ENCODE measurements at places on chromosomes 11 and 22.

DNA sequence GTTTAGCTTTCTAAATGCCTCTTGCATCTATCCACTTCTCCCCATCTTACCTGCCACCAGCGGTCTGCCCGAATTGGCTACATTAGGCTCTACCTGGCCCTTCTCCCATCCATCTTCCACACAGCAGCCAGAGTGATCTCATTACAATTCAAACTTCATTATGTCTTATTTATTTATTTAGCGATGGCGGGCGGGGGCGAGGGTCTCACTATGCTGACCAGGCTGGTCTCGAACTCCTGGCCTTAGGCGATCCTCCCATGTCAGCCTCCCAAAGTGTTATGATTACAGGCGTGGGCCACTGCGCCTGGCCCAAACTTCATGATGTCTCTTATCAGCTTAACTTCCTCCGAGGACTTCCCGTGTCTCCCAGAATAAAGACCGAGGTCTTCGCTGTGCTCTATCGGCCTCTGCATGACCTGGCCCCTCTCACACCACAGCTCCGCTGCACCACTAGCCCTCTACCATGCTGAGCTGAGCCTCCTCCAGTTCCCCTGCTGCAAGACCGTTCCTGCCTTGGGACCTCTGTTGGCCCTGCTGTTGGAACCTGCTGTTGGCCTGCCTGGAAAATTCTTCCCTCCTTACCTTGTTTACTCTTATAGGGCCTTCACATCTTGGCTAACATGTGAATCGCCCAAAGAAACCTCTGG is 870 bp upstream of the CTTN start:
- DNase-seq: peak; percentile 17

DNA sequence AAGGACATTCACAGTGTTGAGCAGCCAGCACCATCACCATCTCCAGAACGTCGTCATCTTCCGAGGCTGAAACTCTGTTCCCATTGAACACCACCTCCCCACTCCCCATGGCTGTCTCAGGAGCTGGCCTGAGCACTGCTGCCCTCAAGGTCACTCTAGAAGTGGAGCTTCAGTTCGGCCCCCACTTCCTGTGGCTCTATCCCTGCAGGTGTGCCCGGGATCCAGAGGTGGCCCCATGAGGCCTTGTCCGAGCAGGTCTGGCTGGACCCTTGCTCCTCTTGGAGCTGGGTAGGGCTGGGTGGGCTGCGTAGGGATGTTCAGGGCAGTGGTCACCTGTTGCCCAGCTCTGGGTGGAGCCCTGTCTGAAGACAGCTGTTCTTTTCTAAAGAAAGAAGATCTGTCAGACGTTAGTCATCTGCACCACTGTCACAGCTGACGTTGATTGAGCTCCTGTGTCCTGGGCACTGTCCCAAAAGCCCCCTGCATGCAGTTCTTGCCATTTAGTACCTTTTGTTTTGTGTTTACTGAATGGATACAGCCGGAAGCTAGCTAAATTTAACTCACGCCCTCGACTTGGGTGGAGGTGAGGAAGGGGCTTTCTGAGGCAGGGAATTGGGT is 75.5 kb upstream of the CLDN5 start:
- DNase-seq: no peak

- no peak for DNase-seq
Observed at GRCh38 chr11:126336671-126337101, 18.8 kb upstream of the ST3GAL4 start.

- no peak for DNase-seq
Observed at GRCh38 chr11:41779401-41779960, 320.0 kb upstream of the LRRC4C start.

DNA sequence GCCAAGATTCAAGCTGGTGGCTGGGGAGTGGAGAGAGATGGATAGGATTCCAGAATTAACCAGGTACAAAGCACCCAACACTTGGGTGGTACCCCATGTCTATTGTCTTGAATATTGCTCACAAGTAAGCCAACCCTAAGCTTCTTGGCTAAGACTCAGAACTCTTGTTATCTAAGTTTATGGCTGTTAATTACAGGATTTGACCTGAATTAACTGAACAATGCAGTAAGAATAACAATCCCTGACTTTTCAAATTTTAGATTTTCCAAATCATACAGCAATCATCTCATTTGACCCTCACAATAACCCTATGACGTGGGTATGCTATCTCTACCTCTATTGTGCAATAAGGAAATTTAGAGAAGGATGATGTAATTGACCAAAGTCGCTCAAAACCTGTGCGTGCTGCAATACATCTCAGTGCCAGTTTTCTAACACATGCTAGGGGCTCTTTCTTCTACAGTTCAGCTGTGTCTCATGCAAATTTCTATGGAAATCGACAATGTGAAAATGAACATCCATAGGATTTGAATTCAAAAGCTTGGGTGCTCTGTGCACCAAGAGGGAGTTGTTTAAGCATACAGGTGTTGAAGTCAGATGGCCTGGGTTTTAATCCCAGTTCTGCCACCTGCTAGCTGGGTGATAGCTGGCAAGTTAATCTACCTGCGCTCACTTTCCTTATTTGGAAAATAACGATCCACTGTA is 40.1 kb upstream of the APLNR start:
- no peak for DNase-seq

DNA sequence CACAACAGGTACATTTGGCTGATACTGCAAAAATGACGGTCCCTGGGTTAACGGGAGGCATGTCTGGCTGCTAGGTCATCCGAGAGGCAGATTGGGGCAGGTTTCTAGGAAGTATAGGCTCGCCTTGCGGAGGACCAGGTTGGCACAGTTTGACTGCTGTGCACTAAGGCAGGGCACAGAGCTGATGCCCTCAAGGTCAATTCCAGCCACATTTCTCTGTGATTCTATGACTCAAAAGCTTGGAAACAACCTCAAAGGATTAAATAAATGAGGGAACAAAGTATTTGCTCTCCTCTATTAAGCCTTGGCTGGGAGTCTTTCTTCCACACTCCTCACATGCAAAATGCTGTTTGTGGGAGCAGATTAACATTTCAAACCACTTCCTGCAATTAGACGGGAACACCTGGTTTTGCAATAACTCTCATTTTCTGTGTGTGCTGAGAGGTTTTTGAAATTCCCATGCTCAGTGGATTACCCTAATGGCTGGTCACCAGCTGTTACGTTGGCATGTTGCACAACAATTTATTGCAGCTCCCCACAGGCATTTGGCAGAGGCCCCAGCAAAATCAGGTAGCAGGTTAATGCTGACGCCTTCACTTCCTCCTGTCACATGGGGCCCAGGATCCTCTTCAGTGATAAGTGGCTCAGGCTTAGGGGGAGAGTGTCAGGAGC is 61.0 kb upstream of the PLET1 start:
- no peak for DNase-seq

- DNase-seq: no peak
Observed at GRCh38 chr11:19087658-19088057, 27.1 kb upstream of the MRGPRX2 start.

GRCh38 chr11:102421261-102421660 is 31.3 kb downstream of the TMEM123 start:
- no peak for DNase-seq

DNA sequence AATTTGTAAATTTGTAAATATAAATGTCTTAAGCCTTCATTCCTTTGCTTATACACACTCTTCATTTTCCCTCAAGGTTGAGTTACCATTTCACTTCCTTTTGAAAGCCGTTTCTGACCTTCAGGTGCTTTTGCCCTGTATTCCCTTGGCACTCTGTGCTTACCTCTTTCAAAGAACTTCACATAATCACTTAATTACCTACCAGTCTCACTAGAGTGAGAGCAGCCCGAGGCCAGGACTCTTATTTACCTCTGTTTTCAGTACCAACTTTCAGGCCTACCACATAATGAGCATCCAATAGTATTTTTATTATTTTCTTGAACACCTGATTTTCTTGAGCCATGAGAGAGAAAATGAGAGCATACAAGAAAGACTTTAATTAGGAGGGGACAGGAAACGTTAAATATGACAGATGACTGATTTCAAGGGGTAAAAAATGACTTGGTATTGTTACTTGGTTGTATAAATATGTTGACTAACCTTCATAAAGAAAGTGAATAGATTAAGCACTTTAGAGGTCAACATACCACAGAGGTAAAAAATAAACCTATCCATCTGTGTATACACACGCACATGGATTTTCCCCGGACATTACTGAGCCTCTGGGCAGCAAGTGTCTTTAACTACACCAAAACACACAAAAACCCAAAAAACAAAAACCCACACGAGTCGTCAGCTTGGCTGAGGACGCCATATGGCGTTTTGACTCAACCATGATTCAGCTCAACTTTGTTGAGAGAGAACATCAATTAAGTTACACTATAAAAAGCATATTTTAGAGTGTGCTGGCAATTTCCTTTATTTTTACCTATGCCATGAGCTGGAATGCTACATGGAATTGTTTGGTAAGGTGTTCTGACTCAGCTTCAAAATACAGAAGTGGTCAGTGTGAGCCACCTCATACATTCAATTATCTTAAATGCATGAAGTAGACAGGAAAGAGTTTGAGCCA is 7.6 kb downstream of the ATXN10 start:
- DNase-seq: no peak

GRCh38 chr11:123431619-123432018 is 1.6 kb downstream of the GRAMD1B start:
- no peak for DNase-seq

DNA sequence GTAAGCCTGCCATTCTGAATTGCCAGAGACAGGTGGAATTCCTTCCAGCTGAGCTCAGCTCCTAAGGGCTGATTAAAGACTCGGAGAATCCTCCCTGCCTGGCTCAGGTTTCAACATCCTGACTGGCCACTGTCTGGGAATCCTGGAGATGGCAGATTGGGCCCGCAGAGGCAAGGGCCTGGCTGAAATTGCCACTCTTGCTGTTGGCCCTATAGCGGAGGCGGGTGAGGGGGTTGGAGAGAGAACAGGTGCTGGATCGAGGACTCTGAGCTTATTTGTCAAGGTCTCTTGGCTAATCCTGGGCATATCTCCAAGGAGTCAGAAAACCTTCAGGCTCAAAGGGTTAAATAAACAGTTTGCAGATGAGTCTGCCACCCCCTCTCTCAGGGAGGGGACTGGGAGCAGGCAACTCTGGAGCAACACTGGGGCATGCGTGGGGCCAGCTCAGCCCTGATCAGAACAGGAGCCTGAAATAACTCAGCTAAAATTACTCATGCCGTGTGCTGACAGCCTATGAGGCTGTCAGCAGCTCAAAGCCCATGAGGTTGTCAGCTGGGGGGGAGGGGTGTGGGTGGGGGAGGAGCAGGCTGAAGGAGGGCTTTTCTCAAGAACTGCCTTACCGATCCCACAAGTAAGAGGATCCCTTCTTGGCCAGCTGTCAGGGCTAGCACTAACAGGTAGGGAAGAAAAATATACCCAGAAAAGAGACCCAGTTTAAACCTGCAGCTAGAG is 14.7 kb upstream of the MFRP start:
- peak; percentile 69 for DNase-seq

DNA sequence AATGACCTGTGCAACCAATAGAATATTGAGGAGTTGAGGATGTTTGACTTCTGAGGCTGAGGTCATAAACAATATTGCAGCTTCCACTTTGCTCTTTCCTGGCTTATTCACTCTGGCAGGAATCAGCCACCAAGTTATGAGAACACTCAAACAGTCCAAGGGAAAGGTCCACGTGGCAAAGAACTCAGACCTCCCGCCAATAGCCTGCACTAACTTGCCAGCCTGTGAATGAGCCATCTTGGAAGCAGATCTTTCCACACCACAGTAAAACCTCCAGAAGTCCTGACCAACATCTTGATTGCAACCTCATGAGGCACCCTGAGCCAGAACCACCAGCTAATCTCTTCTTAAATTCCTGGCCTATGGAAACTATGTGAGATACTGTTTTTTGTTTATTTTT is 22.7 kb upstream of the PICALM start:
- no peak for DNase-seq

GRCh38 chr11:130064596-130064995 is 5.1 kb upstream of the APLP2 start:
- DNase-seq: no peak

GRCh38 chr22:32822179-32822877 is 20.8 kb downstream of the TIMP3 start:
- DNase-seq: no peak

DNA sequence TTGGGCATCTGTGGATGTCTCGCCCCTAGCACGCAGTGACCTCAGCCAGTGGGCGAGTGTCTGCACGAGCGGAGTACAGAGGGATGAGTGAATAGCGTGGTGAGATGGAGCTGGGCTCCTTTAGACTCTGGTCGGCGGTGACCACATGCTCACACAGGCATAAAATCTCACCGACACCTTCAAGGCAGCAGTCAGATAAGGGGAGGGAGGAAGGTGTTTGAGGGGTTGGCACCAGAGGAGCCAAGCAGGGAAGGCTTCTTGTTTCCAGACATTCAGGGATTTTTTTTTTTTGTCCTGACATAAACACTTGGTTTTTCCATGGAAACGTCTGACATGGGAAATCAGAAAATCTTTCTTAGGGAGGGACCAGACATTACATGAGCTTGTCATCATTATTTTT is 35.8 kb downstream of the GRIK4 start:
- DNase-seq: no peak

- no peak for DNase-seq
Observed at GRCh38 chr11:116030697-116031331, 526.6 kb upstream of the CADM1 start.

DNA sequence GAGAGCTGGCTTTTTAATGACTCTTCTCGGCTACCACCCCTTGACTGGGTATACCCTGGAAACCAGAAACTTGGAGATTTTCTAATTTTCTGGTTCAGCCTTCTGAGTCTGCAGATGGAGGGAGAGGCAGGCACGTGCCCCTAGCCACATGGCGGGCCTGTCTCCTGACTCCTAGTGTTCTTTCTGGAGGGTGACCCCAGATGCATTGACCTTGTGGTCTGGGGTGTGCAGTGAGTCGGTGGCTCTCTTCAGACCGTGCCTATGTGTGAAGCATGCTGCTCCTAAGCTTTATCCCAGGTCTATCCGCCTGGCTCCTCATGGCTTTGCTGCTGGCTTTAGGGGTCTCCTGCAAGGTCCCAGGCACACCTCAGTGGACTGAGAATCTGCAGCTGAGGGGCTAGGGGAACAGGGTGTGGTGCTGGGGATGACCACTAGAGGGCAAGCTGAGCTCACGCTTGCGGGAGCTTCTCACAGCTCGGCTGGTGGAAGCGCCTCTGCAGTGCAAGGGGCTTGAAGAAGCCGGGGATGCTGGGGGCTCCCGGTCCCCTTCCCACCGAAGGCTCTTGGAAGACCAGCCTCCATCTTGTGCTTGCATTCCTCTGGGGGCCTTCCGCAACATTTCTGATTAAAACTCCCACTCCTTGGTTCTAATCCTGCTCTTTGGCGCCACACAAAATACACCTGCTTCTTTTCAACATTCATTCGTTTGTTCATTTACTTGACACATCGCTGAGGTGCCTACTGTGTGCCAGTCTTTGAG is 51.8 kb downstream of the OTOG start:
- DNase-seq: peak; percentile 94

DNA sequence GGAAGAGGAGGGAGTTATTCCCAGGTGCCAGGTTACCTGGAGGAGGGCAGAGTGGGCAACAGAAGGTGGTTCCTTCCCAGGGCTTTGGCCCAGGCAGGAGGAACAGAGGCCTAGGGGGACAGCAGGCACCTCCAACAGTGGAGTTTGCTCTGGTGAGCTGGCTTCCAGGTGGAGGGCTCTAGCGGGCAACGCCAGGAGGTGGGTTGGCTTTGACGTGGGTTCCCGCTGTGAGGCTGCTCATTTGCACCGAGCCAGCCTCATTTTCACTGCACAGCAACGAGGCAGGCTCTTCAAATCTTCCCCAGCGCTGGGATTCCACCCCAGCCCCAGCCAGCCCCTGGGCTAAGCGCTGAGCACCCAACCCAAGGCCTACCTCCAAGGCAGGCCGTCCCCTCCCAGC is 8.1 kb downstream of the IGSF9B start:
- no peak for DNase-seq
